Peyer's patch (tissue), 4 donors: ENCODE measurements at places on chromosomes 3 and 15.
A peak's percentile ranks its signal among the peaks of the same experiment; 100 is the strongest.

GRCh38 chr3:3545360-3545759 lies 253.9 kb upstream of the LRRN1 start:
- DNase-seq, result no peak
- no peaks in the 10 kb centered on the region for H3K4me1 ChIP-seq
- H3K4me3 ChIP-seq, result no peak overlapping the region
- H3K27ac ChIP-seq, result no peak overlapping the region
- no peaks in the 10 kb centered on the region for H3K27me3 ChIP-seq
- H3K36me3 ChIP-seq, result no peaks in the 10 kb centered on the region

GRCh38 chr3:155323063-155323666 lies 29.7 kb upstream of the STRIT1 start:
- no peaks in the 10 kb centered on the region for H3K27me3 ChIP-seq
- H3K27ac ChIP-seq, result no peak overlapping the region
- no peaks in the 10 kb centered on the region for H3K4me1 ChIP-seq
- no peak overlapping the region for H3K4me3 ChIP-seq
- H3K36me3 ChIP-seq, result no peaks in the 10 kb centered on the region

GRCh38 chr3:99324636-99325203 lies 313.7 kb upstream of the COL8A1 start:
- H3K4me3 ChIP-seq, result no peak overlapping the region
- no peaks in the 10 kb centered on the region for H3K4me1 ChIP-seq
- DNase-seq, result no peak
- H3K27ac ChIP-seq, result no peak overlapping the region
- no peaks in the 10 kb centered on the region for H3K36me3 ChIP-seq
- H3K27me3 ChIP-seq, result no peaks in the 10 kb centered on the region

DNA sequence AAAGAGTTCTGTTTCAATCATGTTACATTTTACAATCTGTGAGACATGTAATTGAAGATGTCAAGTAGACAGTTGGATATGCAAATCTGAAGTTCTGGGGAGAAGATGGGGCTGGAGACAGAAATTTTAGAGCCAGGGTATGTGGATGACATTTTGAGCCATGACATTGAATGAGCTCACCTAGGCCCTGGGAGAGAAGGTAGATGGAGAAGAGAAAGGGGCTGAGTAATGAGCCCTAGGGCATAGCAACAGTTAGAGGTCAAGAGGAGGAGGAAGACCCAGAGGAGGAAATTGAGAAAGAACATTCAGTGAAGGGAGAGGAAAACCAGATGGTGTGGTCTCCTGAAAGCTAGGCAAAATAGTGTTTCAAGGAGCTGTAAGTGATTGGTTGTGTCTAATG lies 15.3 kb downstream of the TMEM266 start:
- H3K27me3 ChIP-seq, result no peaks in the 10 kb centered on the region
- H3K4me3 ChIP-seq, result no peak overlapping the region
- no peak overlapping the region for H3K27ac ChIP-seq
- DNase-seq, result no peak

- no peaks in the 10 kb centered on the region for H3K4me1 ChIP-seq
- no peak for DNase-seq
- H3K27me3 ChIP-seq, result no peaks in the 10 kb centered on the region
- peak overlapping the region; percentile 80 for H3K27ac ChIP-seq
Measured at GRCh38 chr15:76310475-76311099, 682 bp downstream of the ETFA start.

GRCh38 chr3:72544239-72544638 lies 304.0 kb downstream of the SHQ1 start:
- H3K4me1 ChIP-seq, result no peaks in the 10 kb centered on the region
- H3K27me3 ChIP-seq, result no peaks in the 10 kb centered on the region
- H3K4me3 ChIP-seq, result no peak overlapping the region
- no peak for DNase-seq

GRCh38 chr15:98276018-98276417 lies 315.5 kb downstream of the ARRDC4 start:
- H3K4me3 ChIP-seq, result no peak overlapping the region
- H3K27ac ChIP-seq, result no peak overlapping the region
- no peaks in the 10 kb centered on the region for H3K36me3 ChIP-seq
- DNase-seq, result no peak

- no peaks in the 10 kb centered on the region for H3K36me3 ChIP-seq
- H3K27ac ChIP-seq, result no peak overlapping the region
- H3K27me3 ChIP-seq, result no peaks in the 10 kb centered on the region
- no peak overlapping the region for H3K4me3 ChIP-seq
- no peak for DNase-seq
Measured at GRCh38 chr15:61222010-61222409, 7.1 kb downstream of the RORA start.

- H3K27me3 ChIP-seq, result no peaks in the 10 kb centered on the region
- peak overlapping the region; percentile 94 for H3K27ac ChIP-seq
- no peaks in the 10 kb centered on the region for H3K36me3 ChIP-seq
- no peak for DNase-seq
- H3K4me1 ChIP-seq, result no peaks in the 10 kb centered on the region
Measured at GRCh38 chr15:62059108-62059815, 985 bp downstream of the VPS13C start.

DNA sequence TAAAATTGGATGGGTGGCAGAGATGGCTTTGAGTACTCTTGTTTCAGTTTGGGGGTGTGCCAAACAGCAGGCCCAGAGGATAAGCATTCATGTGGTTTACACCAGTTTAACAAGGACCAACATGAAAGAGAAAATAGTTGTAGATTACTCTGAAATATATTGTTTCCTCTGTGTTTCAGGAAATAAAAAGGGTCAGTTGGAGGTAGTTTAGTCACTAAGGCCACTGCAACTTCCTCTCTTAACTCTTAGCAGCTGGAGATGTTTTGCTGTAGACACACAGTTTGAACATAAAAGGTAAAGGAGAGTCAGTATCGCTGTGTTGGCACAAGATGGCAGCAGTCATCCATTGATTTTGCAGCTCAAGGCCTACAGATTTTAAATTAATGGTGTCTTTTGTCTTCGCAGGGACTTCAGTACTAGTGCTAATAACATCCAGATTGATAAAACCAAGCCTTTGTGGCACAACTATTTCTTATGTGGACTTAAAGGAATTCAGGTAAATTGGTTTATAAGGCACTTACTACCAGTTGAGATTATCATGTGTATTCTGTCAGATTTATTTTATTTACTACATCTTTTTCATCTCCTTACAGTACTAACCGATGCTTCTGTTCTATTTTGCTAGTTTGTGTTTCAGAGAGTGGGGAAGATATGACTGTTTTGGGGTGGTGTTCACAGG lies 65.5 kb downstream of the GALK2 start:
- no peaks in the 10 kb centered on the region for H3K27me3 ChIP-seq
- DNase-seq, result no peak
- H3K27ac ChIP-seq, result no peak overlapping the region
- no peak overlapping the region for H3K4me3 ChIP-seq
- no peaks in the 10 kb centered on the region for H3K36me3 ChIP-seq
- no peaks in the 10 kb centered on the region for H3K4me1 ChIP-seq

DNA sequence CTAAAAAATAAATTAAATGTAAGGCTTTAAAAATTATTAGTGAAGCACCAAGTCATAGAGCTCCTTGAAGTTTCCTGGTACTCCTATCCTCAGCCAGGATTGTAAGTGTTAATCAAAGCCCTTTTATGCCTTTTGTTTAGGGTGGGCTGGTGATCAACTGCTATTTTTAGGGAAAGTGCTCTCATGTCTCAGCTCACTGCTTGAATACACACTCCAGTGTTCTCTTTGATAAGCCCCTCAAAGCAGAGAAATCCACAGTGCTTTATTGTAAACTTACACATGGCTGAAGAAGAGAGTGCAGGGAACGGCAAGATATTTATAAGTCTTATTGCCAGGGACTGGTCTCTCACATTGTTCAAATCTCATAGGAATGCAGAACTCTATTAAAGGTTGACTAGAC lies 156.4 kb upstream of the AZI2 start:
- no peak for DNase-seq
- H3K4me1 ChIP-seq, result no peaks in the 10 kb centered on the region
- H3K36me3 ChIP-seq, result no peaks in the 10 kb centered on the region
- H3K27me3 ChIP-seq, result no peaks in the 10 kb centered on the region
- H3K27ac ChIP-seq, result no peak overlapping the region

DNA sequence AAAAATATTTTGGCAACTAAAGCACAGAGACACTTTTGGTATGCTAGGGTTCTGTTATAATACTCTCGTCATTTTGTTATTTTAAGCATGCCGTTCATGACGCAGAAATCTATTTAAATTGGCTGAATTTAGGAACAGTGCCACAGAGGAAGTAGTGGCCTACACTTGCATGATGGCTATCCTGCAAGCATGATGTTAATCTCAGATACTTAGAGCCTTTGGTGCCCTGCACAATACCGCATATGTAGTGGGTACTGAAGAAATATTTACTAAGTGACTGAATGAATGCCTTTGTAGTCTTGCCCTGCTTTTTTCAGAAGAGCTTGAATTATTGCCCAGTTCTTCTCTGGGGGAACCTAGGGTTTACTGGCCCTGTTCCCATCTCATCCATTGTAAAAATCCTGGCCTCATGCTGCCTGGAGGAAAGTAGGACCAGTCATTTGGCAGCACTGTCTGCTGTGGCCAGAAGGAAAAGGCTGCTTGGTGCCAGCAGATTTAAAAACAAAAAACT lies 79.0 kb downstream of the SERPINI1 start:
- no peak for DNase-seq
- no peaks in the 10 kb centered on the region for H3K27me3 ChIP-seq
- H3K36me3 ChIP-seq, result no peaks in the 10 kb centered on the region
- no peak overlapping the region for H3K4me3 ChIP-seq
- no peak overlapping the region for H3K27ac ChIP-seq
- no peaks in the 10 kb centered on the region for H3K4me1 ChIP-seq

GRCh38 chr3:194099215-194099614 lies 36.7 kb upstream of the HES1 start:
- no peak overlapping the region for H3K4me3 ChIP-seq
- H3K27ac ChIP-seq, result no peak overlapping the region
- DNase-seq, result no peak

- H3K27me3 ChIP-seq, result no peaks in the 10 kb centered on the region
- H3K4me3 ChIP-seq, result no peak overlapping the region
- H3K4me1 ChIP-seq, result no peaks in the 10 kb centered on the region
- no peaks in the 10 kb centered on the region for H3K36me3 ChIP-seq
Measured at GRCh38 chr3:177470197-177470941, 273.1 kb upstream of the TBL1XR1 start.

DNA sequence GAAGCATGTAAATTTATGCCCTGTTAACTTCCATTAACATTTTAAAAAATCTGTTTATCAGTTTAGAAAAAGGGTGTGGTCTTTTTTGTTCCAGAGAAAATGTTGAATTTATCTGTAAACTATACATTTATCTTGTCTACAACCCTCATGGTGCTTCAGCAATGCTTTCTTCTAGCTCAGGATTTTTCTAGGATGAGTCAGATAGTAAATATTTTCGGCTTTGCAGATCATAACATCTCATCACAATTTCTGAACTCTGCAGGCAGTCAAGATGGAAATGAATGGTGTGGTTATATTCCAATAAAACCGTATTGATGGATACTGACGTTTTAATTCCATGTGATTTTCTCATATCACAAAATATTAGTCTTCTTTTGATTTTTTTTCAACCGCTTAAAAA lies 70.5 kb upstream of the FOXB1 start:
- no peak overlapping the region for H3K27ac ChIP-seq
- no peaks in the 10 kb centered on the region for H3K4me1 ChIP-seq
- H3K36me3 ChIP-seq, result no peaks in the 10 kb centered on the region
- H3K4me3 ChIP-seq, result no peak overlapping the region
- H3K27me3 ChIP-seq, result no peaks in the 10 kb centered on the region

DNA sequence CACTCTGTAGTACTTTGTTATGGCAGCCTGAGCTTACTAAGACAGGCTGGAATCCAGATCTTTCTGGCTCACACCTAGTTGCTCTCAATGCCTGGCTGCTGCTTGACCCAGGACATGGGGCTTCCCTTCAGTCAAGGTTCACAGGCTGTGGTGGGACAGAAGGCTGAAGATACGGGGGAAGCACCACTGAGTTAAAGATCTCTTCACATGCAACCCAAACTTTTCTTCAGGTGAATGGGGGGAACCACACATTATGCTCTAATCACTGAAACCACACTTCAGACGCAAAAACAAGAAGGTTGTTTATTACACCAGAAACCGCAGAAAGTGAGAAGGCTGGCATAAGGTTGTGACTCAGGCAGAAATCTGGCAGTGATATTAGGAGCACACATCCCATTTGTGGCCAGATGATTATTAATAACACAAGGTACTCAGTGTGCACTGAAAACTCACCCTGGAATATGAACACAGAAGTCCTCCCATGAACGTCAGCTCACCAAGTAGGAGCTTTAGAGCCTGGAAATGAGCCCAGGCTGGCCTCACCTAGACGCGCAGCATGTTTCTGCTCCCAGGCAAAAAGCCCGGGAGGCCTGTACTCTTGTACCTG lies 230.5 kb upstream of the CHRNA7 start:
- H3K4me3 ChIP-seq, result no peak overlapping the region
- no peaks in the 10 kb centered on the region for H3K36me3 ChIP-seq
- no peaks in the 10 kb centered on the region for H3K4me1 ChIP-seq
- no peaks in the 10 kb centered on the region for H3K27me3 ChIP-seq

GRCh38 chr3:140296796-140297352 lies 361.9 kb downstream of the CLSTN2 start:
- H3K27me3 ChIP-seq, result no peaks in the 10 kb centered on the region
- no peak overlapping the region for H3K4me3 ChIP-seq

GRCh38 chr3:183098536-183099025 lies 715 bp downstream of the MCCC1 start:
- no peaks in the 10 kb centered on the region for H3K4me1 ChIP-seq
- H3K4me3 ChIP-seq, result peak overlapping the region; percentile 78
- peak overlapping the region; percentile 82 for H3K27ac ChIP-seq
- DNase-seq, result no peak
- no peaks in the 10 kb centered on the region for H3K27me3 ChIP-seq

DNA sequence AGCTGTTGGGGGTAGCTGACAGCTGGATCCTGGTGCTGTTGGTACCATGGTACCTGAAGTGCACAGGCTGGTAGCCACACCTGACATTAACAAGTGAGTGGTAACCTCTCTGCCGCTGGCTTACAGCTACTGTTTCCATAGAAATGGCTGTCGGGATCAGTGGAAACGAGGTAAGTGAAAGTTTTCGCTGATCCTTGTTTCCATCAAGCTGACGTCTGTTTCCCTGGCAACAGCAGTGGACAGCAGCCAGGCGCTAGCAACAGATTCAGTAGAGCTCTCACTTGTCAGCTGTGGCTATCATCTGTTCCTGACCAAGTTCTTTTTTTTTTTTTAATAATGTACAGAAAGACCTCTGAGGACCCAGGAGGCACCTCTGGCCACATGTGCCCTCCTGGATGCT lies 166.2 kb downstream of the CHDH start:
- H3K4me1 ChIP-seq, result no peaks in the 10 kb centered on the region
- H3K27me3 ChIP-seq, result no peaks in the 10 kb centered on the region
- H3K4me3 ChIP-seq, result no peak overlapping the region
- DNase-seq, result no peak
- H3K27ac ChIP-seq, result no peak overlapping the region
- no peaks in the 10 kb centered on the region for H3K36me3 ChIP-seq

GRCh38 chr3:129059311-129059958 lies 1.1 kb upstream of the GP9 start:
- no peak for DNase-seq
- no peaks in the 10 kb centered on the region for H3K36me3 ChIP-seq
- no peak overlapping the region for H3K4me3 ChIP-seq
- no peak overlapping the region for H3K27ac ChIP-seq
- H3K4me1 ChIP-seq, result no peaks in the 10 kb centered on the region
